H9 (cell line): ENCODE measurements at places on chromosomes 6 and 20. TPM values are rescaled to one million over a fixed set of nuclear protein-coding genes. Genes with fewer than 3 reads are reported as not detected.

GRCh38 chr6:132763269-132763668 is 5.6 kb upstream of the VNN2 start:
- DNase-seq, result no peak
- no peaks in the 10 kb centered on the region for H3K27me3 ChIP-seq
- H3K4me1 ChIP-seq, result no peaks in the 10 kb centered on the region

GRCh38 chr20:63274381-63275228 is 2.0 kb downstream of the ARFGAP1 start:
- H3K27ac ChIP-seq, result no peak overlapping the region
- H3K4me1 ChIP-seq, result 0 out of 2 replicates have a peak, but pooled peaks cover 2% of the 10 kb centered on the region
- peak overlapping the region; percentile 36 for H3K4me3 ChIP-seq

Gene NKAPL
- 0.13 TPM in 1 of 2 replicates, not detected in the other for total RNA-seq

- no peak for DNase-seq
- H3K4me1 ChIP-seq, result peaks cover 3% of the 10 kb centered on the region; the same call in 1 of the 2 replicates
- H3K36me3 ChIP-seq, result peaks cover 11% of the 10 kb centered on the region
- no peaks in the 10 kb centered on the region for H3K27me3 ChIP-seq
These were observed 18.5 kb upstream of the WFDC10A start for GRCh38 chr20:45611054-45611453.

Gene NKX2-2
- total RNA-seq, result 0.11 TPM in 1 of 2 replicates, not detected in the other

Gene ADA
- 19.2 and 22.0 TPM in 2 replicates for total RNA-seq

DNA sequence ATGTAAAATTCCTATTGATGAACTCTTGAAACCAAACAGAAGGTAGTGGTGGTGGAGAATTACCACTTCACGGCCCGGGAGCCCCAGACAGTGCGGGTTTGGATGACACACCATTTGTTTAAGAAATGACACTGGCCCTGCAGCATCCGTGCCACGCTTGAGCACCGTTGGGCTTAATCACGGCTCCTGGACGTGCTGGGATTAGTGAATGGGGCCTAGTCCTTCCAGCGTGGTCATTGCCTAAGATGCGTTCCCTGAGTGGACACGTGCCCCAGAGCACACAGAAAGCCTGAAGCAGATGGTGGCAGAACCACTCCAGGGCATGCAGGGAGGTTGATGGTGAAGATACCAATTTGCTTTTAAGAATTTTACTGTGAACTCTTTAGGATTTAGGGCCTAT is 14.5 kb downstream of the STX16 start:
- no peak overlapping the region for H3K4me3 ChIP-seq
- H3K36me3 ChIP-seq, result peaks cover 4% of the 10 kb centered on the region
- H3K27me3 ChIP-seq, result no peaks in the 10 kb centered on the region

DNA sequence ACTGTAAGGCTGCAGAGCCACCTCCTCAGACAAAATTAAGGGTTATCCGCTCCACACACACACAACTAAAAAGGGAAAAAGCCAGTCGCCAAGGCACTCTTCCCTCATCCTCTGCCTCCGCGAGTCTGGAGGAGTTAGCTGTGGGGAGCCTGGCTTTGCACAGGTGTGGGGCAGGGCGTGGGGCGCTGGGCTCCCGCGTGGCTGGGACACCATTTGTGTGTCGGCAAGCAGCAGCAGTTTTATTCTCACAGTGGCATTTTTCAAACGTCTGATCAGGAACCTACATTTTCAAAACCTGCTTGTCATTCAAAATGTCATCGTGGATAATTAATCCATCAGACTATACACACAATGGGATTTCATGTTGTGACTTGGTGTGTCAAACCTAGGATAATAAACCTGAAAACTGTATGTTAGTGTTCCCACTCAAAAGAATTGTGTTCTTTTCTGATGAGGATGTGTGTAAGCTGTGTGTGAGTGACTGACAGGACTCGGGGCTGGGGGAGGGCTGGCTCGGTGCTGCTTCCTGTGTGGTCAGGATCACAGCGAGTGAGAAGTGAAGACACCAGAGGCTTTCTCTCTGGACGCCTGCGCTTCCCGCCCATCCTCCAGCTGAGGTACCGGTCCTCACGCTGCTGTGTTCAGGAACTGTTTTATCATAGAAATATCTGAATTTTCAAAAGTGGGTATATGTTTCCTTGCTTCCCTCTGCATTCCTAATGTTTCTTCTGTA is 83.1 kb downstream of the IRF4 start:
- H3K36me3 ChIP-seq, result no peaks in the 10 kb centered on the region
- no peak overlapping the region for H3K4me3 ChIP-seq
- H3K27ac ChIP-seq, result no peak overlapping the region
- H3K4me1 ChIP-seq, result no peaks in the 10 kb centered on the region

DNA sequence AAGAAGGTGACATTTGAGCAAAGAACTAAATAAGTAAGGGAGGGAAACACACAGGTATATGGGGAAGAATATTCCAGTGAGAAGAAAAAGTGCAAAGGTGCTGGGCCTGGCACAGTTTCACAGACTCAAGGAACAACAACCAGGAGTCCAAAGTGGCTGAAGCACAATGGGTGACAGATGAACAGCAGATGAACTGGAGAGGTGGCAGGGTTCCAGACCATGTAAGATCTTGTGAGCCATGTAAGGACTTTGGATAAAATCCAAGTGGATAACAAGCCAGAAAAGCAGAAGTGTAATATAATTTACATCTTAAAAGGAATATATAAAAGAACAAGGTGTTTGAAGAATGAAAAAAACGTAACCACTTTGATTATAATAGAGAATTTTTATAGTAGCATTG is 87.9 kb downstream of the MMS22L start:
- no peaks in the 10 kb centered on the region for H3K4me1 ChIP-seq
- H3K27ac ChIP-seq, result no peak overlapping the region
- no peaks in the 10 kb centered on the region; the same call in 1 of the 3 replicates for H3K36me3 ChIP-seq
- H3K27me3 ChIP-seq, result no peaks in the 10 kb centered on the region
- H3K4me3 ChIP-seq, result no peak overlapping the region

DNA sequence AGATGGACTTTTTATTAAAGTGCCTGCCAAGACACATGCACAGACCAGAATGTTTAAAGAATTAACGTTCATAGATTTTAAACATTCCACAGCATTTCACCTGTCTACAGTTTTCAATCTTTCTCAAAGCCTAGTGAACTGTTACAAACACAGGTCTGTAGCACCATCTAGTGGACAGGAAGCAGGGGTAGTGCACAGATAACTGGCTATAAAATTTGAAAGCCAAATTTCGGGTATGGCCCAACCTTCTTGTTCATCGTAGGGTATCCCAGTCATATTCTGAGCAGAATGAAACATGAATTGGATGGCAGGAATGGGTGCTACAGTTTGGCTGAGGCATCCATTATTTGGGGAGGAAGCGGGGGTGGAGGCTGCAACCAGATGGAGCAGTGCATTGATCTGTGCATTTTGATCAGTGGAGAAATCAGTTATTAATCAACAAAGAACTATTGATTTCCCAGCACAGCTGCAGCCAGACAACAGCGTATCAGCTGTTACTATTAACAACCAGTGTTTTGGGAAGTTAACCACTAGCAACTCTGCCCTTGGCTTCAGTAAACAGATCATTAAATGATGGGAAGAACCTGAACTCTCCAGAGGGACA is 56.1 kb upstream of the B3GAT2 start:
- H3K36me3 ChIP-seq, result no peaks in the 10 kb centered on the region
- H3K4me3 ChIP-seq, result no peak overlapping the region
- H3K27ac ChIP-seq, result no peak overlapping the region
- DNase-seq, result no peak
- no peaks in the 10 kb centered on the region; the same call in 1 of the 2 replicates for H3K4me1 ChIP-seq

- DNase-seq, result no peak
- H3K36me3 ChIP-seq, result no peaks in the 10 kb centered on the region
- H3K27ac ChIP-seq, result no peak overlapping the region
- no peak overlapping the region for H3K4me3 ChIP-seq
These were observed 901.3 kb upstream of the CITED2 start for GRCh38 chr6:140275725-140276124.

- no peaks in the 10 kb centered on the region for H3K4me1 ChIP-seq
- H3K36me3 ChIP-seq, result no peaks in the 10 kb centered on the region
- H3K4me3 ChIP-seq, result no peak overlapping the region
- no peak overlapping the region for H3K27ac ChIP-seq
- DNase-seq, result no peak
These were observed 374.9 kb upstream of the IRAK1BP1 start for GRCh38 chr6:78492351-78493017.

- no peaks in the 10 kb centered on the region for H3K4me1 ChIP-seq
- H3K4me3 ChIP-seq, result no peak overlapping the region
- DNase-seq, result no peak
- H3K27ac ChIP-seq, result no peak overlapping the region
These were observed 1274.9 kb upstream of the GJE1 start for GRCh38 chr6:140857739-140858380.

- no peaks in the 10 kb centered on the region for H3K4me1 ChIP-seq
- H3K27ac ChIP-seq, result no peak overlapping the region
- DNase-seq, result no peak
These were observed 34.3 kb upstream of the LAMP5 start for GRCh38 chr20:9480066-9480465.

Gene FKBP1A
- 196 and 210 TPM in 2 replicates for total RNA-seq

Gene PLEKHG1
- 0.64 and 1.0 TPM in 2 replicates for total RNA-seq

Gene SHLD1
- total RNA-seq, result 6.7 and 7.4 TPM in 2 replicates

GRCh38 chr6:113893866-113894265 is 36.7 kb downstream of the MARCKS start:
- no peak overlapping the region for H3K4me3 ChIP-seq
- H3K27ac ChIP-seq, result no peak overlapping the region

GRCh38 chr6:22113026-22113766 is 183.6 kb downstream of the PRL start:
- no peak overlapping the region for H3K27ac ChIP-seq
- no peaks in the 10 kb centered on the region for H3K4me1 ChIP-seq
- H3K36me3 ChIP-seq, result peaks cover 26% of the 10 kb centered on the region

- H3K36me3 ChIP-seq, result no peaks in the 10 kb centered on the region
- no peak for DNase-seq
- no peak overlapping the region for H3K27ac ChIP-seq
These were observed 322.1 kb downstream of the RNGTT start for GRCh38 chr6:88641178-88641903.

GRCh38 chr20:15734052-15734451 is 839.2 kb downstream of the KIF16B start:
- H3K27me3 ChIP-seq, result no peaks in the 10 kb centered on the region
- peaks cover 3% of the 10 kb centered on the region; the same call in 1 of the 2 replicates for H3K36me3 ChIP-seq
- no peak overlapping the region for H3K27ac ChIP-seq
- no peak for DNase-seq

GRCh38 chr20:12965870-12966251 is 42.9 kb upstream of the SPTLC3 start:
- no peak for DNase-seq
- H3K27me3 ChIP-seq, result no peaks in the 10 kb centered on the region
- no peaks in the 10 kb centered on the region; the same call in 1 of the 2 replicates for H3K4me1 ChIP-seq
- H3K36me3 ChIP-seq, result peaks cover 7% of the 10 kb centered on the region
- H3K4me3 ChIP-seq, result no peak overlapping the region

Gene OLIG3
- total RNA-seq, result 0.22 and 0.42 TPM in 2 replicates

- peaks cover 51% of the 10 kb centered on the region; the same call in 2 of the 3 replicates for H3K36me3 ChIP-seq
- H3K4me3 ChIP-seq, result no peak overlapping the region
- H3K4me1 ChIP-seq, result no peaks in the 10 kb centered on the region
- no peak for DNase-seq
- H3K27me3 ChIP-seq, result no peaks in the 10 kb centered on the region
These were observed 85.4 kb downstream of the ZMYND8 start for GRCh38 chr20:47271046-47271615.

- H3K4me1 ChIP-seq, result no peaks in the 10 kb centered on the region
- DNase-seq, result no peak
- H3K27me3 ChIP-seq, result no peaks in the 10 kb centered on the region
- H3K36me3 ChIP-seq, result no peaks in the 10 kb centered on the region; the same call in 2 of the 3 replicates
- H3K4me3 ChIP-seq, result no peak overlapping the region
- H3K27ac ChIP-seq, result no peak overlapping the region
These were observed 193.8 kb downstream of the PACRG start for GRCh38 chr6:162921510-162922040.

GRCh38 chr20:49560186-49560585 is 7.8 kb downstream of the PTGIS start:
- no peak for DNase-seq
- no peak overlapping the region for H3K27ac ChIP-seq
- no peaks in the 10 kb centered on the region for H3K27me3 ChIP-seq
- no peak overlapping the region for H3K4me3 ChIP-seq
- H3K4me1 ChIP-seq, result peaks cover 2% of the 10 kb centered on the region; the same call in 1 of the 2 replicates

DNA sequence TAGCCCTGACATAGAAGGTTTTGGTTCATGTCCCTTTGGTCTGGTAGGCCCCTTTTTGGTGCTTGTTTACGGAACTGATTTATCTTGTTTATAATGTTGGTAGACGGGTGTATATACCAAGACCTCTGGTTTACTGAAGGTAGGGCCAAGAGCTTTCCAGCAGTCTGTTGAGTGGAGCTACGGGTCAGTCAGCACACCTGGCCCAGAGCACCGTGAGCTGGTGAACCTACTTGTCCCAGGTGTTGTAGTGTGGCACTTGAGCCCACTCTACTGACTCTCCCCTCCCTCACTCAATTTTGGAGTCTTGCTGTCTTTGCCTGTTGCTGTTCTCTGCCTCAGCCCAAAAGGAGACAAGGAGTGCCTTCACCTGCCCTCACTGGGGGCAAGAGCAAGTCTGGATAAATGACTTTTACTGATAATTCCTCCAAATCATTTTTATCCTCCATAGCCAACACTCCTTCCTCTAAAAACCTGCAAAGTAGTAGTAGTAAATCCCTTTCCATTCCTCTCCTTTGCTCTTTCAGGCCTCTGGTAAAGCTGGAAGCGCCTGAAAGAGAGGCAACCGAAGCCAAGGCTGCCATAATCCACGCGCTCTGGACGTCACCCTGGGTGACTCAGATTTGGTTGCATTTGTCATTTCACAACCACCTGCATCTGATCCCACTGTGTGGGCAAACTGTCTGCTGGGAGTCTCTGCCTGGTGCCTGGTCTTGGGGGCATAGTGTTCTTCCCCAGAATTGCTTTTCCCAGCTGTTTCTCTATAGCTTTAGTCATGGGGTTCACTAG is 22.2 kb downstream of the RREB1 start:
- no peak overlapping the region for H3K4me3 ChIP-seq
- no peak overlapping the region for H3K27ac ChIP-seq
- no peaks in the 10 kb centered on the region for H3K4me1 ChIP-seq
- peaks cover 3% of the 10 kb centered on the region; the same call in 1 of the 2 replicates for H3K36me3 ChIP-seq
- no peak for DNase-seq

Gene RIMS4
- total RNA-seq, result 15.5 and 16.3 TPM in 2 replicates

DNA sequence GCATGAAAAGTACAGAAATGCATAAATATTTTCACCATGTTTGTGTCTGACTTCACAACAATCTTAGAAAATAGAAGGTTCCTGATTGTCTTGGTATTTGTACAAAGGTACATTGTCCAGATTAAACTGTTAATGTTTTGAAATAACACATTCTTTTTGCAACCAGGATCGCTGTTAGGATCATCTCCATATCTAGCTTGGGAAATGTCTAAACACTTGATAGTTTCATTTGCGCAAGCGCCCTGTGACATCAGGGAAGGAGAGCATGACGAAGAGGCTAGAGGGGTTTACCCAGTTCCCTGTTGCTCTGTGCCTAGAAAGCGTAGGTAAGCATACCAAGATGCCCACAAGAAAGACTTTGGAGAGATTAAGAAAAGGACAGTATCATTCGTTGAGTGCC is 19.4 kb downstream of the ALDH8A1 start:
- no peaks in the 10 kb centered on the region for H3K27me3 ChIP-seq
- H3K4me3 ChIP-seq, result no peak overlapping the region
- H3K27ac ChIP-seq, result no peak overlapping the region
